ENCODE measurements at places on chromosomes 5 and 9.

GRCh38 chr9:12859704-12860251 lies 85.0 kb downstream of the LURAP1L start:
- no peak for DNase-seq

DNA sequence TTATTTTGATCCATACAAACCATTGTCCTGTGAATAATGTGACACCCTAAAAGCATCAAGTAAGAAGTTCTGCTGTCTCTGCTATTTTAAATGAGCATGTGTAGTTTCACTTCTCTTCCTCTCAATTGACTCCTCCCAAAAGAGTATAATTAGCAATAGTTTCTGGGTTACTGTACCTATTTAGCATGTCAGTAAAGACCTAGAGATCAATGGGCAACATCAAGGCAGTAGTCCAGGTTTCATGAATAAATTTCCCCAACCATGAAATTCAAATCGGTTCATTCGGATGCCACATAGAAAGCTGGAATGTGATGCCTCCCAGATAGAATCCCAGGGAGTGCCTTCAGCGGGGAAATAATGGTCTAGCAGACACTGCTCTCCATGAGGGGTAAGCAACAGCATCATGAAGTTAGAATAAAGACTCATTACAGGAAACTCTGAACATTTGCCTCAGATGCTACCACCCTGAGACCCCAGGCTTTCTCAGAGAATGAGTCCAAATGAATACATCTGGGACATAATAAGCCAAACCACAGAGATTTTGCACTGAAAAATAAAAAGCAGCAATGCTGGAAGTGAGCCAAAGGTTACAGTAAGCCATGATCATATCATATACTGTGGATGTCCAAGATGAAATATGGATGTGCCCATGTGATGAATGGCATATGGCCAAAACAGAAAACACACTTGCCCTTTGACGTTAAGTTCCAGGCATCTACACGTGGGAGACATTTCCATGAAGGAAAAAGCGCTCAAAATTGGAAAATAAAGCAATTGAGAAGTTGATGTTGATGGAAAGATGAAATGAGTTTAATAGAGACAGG lies 1107.0 kb upstream of the SEMA6A start:
- no peak for DNase-seq

- no peak for DNase-seq
These were observed 417.3 kb downstream of the TLE4 start for GRCh38 chr9:79989079-79989478.

DNA sequence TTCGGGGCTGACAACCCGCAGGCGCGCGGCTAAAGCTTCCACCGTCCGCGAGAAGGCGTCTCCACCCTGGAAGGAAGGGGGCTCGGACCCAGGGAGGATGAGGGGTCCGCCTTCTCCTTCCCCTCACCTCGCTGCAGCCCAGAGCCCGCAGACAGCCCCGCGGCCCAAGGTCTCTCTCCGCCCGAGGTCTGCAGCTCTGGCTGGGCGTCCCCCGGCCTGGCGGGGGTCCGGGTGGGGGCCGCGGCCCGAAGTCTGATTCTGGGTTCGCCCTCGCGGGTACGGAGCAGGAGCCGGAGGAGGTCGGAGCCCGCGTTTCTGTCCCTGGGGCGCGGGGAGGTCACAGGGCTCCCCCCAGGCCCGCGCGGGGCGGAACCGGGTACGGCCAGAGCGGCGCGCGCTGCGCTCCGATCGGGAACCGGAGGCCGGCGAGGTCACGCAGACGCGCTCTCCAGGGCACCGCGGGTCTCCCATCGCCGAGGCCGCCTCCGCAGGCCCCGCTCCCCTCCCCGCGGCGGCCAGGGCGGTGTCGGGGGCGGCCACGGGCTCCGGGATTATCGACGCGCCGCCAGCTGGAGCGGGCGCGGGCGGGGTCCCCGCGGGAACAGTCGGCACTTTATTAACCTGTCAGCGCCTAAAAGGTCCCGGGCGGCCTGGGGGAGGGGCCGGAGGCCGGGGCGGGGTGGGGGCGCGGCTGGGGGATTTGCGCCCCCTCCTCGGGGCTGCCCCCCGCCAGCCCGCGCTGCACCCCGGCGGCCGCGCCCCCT lies 11.6 kb downstream of the LHX3 start:
- no peak for DNase-seq

DNA sequence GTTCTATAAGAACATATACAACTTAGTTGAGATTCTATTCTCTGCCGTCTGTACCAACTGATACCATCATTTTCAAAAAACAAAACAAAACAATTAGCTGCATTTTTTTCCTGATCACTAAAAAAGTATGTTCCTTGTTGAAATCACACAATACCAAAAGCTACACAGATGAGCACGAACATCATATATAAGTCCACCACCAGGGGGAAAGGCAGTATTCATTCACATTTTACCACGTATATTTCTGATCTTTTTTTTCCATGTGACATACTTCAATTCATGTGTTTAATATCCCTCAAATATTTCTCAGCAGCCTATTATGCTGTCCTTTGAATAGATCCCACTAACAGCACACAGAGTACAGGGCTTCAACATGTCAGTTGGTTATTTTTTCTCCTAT lies 40.6 kb downstream of the IRX2 start:
- DNase-seq = no peak

DNA sequence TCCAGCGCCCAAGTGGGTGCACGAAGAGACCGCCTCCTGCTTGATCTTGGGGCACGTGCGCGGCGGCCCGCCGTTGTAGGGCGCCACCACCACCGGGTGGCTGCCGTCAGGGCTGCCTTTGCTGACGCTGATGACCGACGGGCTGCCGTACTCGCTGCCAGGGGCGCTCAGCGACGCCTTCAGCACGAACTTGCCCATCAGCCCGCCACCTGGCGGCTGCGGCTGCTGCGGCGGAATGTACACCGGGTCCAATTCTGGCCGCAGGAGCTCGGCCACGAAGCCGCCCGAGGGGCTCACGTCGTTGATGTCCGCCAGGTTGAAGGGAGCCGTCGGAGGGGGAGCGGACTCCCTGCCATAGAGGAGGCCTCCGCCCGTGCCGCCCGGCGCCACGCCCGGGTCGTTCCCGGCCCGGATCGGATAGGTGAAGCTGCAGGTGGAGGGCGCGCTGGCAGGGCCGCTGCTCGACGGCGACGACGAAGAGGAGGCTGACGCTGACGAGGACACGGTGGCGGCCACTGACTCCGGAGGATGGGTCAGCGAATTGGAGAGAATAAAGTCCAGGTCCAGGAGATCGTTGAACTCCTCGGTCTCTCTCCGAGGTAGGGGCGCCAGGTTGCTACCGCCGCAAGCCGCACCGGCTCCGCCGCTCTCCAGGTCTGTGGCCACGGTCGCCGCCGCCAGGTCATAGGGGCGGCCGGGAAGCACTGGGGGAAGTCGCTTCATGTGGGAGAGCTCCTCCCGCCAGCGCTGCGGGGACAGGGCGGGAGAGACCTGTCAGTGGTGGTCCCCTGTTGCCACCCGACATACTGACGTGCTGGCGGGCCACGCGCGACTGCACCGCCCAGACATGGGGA lies 1.8 kb downstream of the KLF4 start:
- DNase-seq = no peak

DNA sequence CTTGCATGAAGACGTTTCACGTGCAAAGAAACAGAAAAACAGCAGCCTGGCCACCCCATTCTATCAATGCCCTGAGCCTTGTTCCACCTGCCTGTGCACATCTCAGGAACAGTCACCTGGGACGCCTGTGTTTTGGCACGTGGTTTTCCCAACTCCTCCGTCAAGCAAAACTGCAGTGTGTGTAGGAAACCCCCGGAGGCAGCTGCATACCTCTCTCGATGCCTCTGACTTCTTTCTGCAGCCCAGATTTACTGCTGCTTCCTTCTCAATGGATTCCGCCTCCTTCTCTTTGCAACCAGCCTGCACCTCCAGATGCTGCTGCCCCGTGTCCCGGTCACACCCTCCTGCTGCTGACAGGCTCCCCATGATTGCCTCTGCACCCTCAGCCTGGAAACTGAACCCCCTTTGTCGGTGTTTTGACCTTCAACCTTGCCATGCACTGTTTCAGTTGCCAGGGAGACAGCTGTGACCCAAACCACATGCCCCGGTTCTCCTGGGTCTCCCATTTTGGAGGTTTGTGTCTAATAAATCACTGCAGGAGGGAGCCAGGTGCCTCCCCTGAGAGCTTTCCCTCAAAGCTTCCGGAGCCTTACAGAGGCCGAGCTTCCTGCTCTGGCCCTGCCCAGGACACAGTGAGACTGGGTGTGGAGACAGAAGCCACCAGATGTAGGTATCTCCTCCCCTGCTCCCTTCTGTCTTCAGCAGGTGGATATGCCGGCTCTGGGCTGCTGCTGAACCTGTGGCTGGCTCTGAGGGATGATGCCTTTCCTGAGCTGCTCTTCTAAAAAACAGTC lies 395.5 kb upstream of the IRX1 start:
- DNase-seq = no peak
